Head of caudate nucleus (tissue), 42 donors: ENCODE measurements at places on chromosomes 3 and 15.

GRCh38 chr3:172675441-172676193 is 35.2 kb downstream of the NCEH1 start:
- DNase-seq: no peak

DNA sequence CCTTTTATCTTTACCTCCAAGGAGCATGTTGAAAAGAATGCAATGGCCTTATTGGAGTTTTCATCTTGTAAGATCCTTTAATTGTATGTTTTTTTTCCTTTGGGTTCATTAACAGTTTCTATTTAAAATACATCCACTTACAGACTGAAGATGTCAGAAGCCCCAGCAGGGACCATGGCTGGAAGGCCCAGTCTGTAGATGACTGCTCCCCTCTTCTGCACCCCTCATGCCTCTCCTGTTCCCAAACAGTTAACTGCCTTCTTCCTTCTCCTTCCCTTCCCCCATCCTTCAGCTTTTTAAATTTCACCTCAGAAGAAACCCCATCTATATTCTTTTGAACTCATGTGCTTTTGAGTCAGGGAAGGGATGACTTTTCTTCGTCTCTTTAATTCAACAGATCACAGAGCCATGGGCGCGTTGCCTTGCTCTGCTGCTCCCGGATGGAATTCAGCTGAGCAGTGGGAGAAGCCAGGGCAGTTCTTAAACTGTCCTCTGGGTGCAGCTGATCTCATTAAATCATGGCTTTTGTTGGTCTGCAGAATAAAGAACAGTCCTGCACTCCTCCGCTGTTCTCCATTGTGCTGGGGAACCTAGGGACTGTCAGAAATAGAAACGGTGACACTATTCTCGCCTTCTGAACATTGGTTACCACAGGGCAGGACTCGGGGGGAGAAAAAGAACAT is 71.5 kb upstream of the EIF1B start:
- DNase-seq: peak; percentile 28

DNA sequence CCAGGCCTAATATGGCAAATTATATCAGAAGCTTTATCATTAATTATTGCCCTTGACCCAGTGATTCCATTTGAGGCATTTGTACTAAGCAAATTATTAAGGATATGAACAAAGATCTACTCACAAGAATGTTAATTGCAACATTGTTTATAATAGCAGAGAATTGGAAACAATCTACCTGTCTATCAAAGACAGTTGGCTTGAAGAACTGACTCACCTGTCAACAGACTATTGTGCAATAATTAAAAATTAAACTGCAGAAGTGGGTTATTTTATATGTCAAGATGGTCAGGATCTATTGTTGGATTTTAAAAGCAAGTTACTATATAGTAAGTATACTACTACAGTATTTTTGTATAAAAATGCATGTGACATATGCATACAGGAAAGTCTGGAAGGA is 6.7 kb upstream of the FETUB start:
- DNase-seq: no peak

DNA sequence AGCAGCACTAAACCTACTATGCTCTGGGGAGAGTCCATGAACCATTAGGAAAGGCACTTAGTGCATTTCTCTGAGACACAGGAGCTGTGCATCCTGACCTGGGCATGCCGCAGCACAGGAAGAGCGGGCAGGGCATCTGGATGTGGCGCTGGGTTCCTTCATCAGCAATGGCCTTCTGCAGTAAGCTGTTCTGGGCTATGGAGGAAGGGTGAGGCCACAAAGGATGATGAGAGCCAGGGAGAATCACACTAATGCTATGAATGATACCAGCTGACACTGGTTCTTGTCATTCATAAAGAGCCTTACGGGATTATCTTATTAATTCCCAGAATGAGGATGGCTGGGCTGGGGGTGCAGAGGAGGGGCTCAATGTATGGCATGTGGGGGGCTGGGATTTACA is 12.7 kb upstream of the SCN10A start:
- DNase-seq: no peak

DNA sequence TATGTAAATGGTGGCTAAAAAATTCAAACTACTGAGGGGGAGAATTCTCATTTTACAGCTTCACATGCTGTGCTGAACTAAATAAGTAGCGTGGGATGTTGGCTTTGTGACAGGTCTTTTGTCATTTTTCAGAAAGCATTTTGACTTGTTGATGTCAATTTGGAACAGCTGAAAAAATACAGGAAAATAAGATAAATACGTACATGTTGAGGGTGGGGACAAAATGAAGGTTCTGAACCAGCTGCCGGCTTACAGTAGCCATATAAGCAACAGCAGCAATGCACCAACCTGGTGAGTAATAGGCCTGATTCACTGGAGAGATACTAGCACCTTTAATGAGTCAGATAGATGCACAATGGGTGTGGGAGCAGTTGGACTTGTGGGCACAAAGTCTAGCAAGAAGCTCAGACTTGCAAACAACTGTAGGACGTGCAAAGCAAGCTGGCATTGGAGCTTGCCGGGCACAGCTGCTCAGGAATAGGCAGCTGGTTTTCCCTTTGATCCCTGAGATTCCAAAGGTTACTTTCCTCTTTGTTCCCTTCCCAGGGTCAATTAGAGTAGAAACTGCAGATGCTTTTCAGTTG is 12.9 kb downstream of the B3GNT5 start:
- DNase-seq: peak; percentile 45

GRCh38 chr15:52485290-52485689 is 43.4 kb downstream of the MYO5A start:
- no peak for DNase-seq

DNA sequence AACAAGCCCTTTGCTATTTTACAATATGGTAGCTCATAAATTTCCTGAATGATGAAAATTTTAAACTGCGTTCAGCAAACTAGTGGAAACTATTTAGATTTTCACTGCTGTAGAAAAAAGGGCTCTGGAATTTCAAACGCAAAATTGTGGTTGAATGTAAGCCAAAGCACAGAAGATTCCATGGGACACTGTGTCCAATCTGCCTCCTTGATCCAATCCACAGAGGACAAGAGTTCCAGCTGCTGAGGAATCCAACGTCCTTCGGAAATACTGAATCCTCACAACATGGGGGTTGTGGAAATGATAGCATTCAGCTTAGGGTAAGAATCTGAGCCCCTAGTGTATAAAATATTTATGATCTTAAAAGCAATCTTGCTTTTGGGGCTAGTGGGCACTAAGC is 161.0 kb downstream of the PLD1 start:
- no peak for DNase-seq

GRCh38 chr3:45548681-45549075 is 45.9 kb upstream of the LIMD1 start:
- no peak for DNase-seq

DNA sequence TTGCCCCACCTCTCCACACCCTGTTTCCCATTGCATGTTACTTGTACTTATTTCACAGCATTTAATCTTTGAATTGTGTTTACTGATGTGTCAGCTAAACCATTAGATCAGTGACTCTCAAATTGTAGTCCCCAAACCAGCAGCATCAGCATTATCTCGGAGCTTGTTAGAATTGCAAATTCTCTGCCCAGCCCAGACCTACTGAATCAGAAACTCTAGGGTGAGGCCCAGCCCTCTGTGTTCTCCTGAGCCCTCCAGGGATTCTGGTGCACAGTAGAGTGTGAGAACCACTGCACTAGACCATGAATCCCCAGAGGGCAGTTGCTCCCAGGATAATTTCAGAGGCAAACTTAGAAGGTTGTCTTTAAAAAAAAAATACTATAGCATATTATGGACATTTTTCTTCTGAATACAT is 13.0 kb downstream of the PLD1 start:
- DNase-seq: no peak

- peak; percentile 77 for DNase-seq
Measured at GRCh38 chr3:152574461-152575079, 260.4 kb upstream of the P2RY1 start.

- no peak for DNase-seq
Measured at GRCh38 chr3:101279162-101279561, 41.2 kb downstream of the IMPG2 start.

GRCh38 chr3:186469525-186469924 is 74.7 kb downstream of the CRYGS start:
- no peak for DNase-seq

GRCh38 chr3:163622384-163622783 is 1455.9 kb downstream of the SI start:
- DNase-seq: no peak

DNA sequence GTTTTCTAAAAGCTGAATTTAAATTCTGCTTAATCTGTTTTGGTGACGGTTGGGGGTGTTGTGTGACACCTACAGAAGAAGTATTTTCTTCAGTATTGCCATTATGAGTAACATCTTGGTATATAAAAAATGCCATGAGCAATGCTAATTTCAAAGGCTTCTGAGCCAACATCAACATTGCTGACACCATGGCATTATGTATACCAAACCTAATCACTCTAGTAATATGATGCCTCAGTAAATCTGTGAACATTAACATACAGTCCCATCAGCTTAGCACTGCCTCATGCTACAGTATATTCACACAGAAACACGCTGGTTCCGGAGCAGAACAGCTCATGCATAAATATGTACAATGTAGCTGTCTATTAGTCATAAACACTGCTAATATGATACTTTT is 75.8 kb downstream of the ZPLD1 start:
- no peak for DNase-seq

DNA sequence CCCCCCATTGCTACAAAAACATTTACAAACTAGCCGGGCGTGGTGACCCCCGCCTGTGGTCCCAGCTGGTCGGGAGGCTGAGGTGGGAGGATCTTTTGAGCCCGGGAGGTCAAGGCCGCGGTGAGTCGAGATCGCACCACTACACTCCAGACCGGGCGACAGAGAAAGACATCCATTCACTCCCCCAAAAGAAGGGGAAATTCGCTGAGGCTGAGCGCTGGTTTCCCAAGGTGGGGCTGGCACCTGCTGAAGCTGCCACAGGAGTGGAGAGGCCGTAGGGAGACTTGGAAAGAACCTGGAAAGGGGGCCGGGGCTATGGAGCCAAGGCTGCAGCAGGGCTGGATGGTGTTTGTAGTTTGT is 732 bp upstream of the CRTC3 start:
- no peak for DNase-seq

GRCh38 chr15:66733976-66734375 is 31.9 kb downstream of the SMAD6 start:
- peak; percentile 61 for DNase-seq

GRCh38 chr3:150055332-150055731 is 84.6 kb upstream of the PFN2 start:
- no peak for DNase-seq

GRCh38 chr3:62261121-62261520 is 112.2 kb downstream of the FEZF2 start:
- no peak for DNase-seq

GRCh38 chr15:92749216-92749615 is 93.6 kb upstream of the FAM174B start:
- DNase-seq: no peak

DNA sequence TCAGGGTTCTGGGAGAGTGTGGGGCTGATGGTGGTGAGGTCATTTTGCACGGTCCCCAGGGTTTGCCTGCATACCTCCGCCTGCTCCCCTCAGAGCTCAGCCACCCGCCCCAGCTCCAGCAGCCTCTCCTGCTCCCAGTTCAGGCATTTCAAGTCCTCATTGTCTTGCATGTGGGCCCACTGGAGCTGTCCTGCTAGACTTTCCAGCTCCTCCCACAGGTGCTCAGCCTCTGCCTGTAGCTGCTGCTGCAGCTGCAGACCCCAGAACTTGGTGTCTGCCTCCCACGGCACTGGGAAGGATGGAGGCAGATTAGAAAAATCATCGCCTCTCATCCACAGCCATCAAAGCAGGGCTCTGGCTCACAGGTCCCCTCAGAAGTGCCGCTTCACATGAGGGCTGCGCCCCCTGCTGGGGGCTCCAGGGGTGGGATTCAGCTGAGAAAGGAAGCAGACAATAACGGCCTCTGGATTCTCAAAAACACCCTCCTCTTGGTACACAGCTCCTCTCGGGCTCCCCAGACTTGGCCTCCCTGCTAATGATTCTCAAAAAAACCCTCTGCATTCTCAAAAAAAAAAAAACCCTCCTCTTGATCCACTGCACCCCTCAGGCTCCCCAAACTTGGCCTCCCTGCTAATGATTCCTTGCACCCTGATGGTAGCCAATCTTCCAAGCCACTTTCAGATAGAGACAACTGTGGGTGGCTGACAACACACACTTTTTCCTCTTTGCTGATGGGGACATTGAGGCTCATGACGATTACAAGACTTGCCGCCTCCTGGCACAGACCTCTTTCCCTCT is 89.3 kb upstream of the C2CD4B start:
- DNase-seq: peak; percentile 55

GRCh38 chr15:77599899-77600298 is 32.8 kb downstream of the LINGO1 start:
- peak; percentile 68 for DNase-seq

GRCh38 chr15:69456208-69457166 is 3.9 kb downstream of the RPLP1 start:
- no peak for DNase-seq

DNA sequence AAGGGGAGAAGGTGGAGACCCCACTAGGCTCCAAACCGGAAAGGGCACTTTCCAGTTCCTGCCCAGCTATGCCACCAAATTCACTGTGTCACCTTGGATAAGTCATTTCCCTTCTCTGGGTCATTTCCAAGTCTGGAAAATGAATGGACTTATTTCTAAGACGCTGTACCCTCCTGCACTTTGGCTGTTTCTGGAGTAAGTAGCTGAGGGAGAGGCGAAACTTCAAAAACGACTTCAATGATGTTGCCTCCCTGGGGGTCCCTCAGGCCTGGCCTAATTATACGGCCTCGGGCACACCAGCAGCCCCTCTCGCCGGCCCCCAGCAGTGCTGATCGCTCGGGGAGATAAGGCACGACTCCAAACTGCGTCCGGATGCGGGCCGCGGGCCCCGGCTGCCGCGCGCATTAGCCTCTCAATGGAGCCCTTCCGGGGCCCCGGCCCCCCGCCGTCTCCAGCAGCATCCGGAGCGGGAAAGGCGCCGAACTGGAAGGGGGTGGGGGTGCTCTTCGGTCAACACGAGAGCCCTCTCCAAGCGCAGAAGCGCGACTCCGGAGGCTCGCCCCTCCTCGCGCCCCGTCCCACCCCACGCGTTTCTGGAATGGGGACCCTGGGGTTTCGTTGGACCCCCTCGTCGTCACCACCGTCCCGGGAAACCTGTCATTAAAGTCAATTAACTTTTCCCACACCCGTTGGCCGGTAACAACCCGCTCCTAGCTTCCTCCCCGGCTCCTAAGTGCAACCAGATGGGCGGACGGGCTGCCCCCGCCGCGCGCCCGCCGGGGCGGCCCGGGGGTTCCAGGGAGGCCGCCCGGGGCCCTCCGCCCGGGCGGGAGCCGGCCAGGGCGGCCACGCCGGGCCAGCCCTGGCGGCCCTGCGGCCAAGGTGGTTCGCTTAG is 4.8 kb downstream of the HES1 start:
- peak; percentile 42 for DNase-seq

- DNase-seq: no peak
Measured at GRCh38 chr3:51828297-51828696, 33.1 kb upstream of the IQCF2 start.

GRCh38 chr15:78061963-78062427 is 15.5 kb downstream of the TBC1D2B start:
- no peak for DNase-seq

- peak; percentile 94 for DNase-seq
Measured at GRCh38 chr15:64856429-64857145, 14.9 kb downstream of the PLEKHO2 start.
